Stimulated activated CD4-positive, alpha-beta T cell treated with anti-CD3 and anti-CD28 coated beads, Interleukin-4, amount 100 ng/mL, for 48 hours (primary cell): ENCODE measurements at places on chromosomes 1 and 21.

DNA sequence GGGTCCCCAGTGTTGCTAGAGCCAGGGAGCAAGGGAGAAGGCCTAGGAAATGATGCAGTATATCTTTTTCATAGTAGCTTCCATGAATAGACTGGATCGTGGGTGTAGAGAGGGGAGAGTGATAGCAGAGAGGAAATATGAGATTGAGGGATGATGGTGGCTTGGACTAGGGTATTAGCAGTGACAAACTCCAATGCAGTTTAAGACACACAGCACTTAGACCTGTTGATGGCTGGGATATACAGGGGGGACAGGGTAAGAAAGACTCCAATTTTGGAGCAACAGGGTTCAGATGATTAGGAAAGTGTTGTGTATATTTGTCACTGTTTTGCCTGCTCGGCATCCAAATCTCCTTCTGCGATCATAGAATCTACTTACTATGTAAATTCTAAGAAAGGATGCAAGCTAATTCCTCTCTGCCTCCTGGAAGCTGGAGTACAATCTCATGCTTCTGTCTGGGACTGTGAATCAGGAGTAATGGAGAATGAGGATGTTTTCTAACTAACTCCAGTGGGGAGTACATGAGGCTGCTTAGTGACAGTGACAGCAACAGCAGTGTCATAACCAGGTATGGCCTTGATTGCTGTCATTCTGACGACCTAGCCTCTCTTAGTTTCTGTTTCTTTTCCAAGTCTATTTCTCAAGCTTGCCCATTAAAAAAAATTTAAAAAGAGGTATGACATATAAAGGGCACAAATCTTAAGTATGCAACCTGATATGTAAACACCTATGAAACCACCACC lies 47.5 kb downstream of the SYDE2 start:
- no peak for DNase-seq

GRCh38 chr1:54227891-54228310 lies 27.9 kb downstream of the MRPL37 start:
- DNase-seq, result no peak

DNA sequence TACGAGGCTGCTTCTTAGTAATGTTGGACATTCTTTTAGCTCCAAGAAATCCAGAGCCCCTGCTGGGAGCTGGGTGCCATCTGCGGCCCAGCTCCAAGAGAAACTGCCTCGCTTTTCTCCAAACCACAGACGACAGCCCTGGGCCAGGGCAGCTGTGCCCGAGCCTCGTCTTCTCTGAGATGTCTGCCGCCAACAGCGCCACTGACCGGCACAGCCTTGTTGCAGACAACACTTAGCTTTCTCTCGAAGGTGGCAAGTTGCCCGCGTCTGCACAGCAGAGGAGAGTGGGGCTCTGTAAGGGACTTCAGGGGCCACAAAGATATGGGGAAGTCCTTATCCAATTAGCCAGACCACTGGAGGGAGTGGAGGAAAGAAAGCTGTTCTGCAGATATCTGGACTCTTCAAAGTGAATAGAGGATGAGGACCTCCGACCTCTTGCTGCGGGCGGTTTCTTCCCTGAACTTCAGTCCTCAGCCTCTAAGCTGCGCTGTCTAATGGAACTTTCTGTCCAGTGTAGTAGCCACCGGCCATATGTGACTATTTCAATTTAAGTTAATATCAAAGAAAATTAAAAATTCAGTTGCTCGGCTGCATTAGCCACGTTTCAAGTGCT lies 63.9 kb upstream of the DISP3 start:
- no peak for DNase-seq

DNA sequence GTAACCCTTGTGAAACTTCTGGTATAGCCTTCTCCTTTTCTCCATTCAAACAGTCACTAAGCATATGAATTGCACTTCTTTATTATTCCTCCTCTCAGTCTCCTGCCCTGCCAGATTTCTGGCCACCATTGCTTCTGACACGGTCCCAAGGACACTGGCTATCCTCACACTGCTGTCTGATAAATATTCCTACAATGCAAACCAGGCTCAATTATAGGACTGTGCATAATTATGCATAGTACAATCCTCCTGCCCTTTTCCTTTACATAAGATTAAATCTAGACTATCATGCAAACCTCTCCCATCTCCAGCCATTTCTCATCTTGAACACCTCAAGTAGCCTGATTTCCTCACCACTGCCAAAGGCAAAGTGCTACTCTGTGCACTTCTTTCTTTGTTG lies 704.3 kb upstream of the ADAMTS5 start:
- DNase-seq, result no peak

GRCh38 chr21:45258466-45258865 lies 29.2 kb downstream of the POFUT2 start:
- no peak for DNase-seq

DNA sequence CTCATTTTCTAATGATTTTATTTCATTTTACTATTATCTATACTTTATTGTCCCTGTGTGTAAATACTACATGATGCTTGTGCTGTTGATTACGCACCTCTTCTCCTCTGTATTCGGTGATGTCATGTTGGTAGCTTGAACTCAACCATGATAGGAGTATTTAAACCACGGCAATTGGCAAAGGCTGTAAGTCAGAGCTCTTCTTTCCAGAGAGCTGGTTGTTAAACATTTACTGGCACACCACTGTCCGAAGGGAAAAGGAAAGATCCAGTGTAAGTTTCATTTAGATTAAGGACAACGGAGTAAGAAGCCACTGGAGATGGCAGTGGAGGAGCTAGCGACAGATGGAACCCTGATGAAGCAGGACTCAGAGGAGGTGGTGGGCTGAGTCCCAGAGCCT lies 93.4 kb upstream of the KCNE2 start:
- no peak for DNase-seq
